ENCODE measurements at places on chromosomes 5 and 9. TPM values are rescaled to one million over a fixed set of nuclear protein-coding genes. Genes with fewer than 3 reads are reported as not detected.

The FBXW5 gene
- polyA plus RNA-seq: 202 TPM

The FREM1 gene
- 0.20 TPM for polyA plus RNA-seq

The CYLC2 gene
- polyA plus RNA-seq: not detected

The PCDHAC2 gene
- polyA plus RNA-seq: 0.03 TPM

The SNX30 gene
- polyA plus RNA-seq: 1.3 TPM

The SVEP1 gene
- polyA plus RNA-seq: 1.0 TPM

The TICAM2 gene
- polyA plus RNA-seq: 1.3 TPM

The BICD2 gene
- 44.4 TPM for polyA plus RNA-seq

The DCP2 gene
- 8.7 TPM for polyA plus RNA-seq

The NUTM2G gene
- not detected for polyA plus RNA-seq

The EHMT1 gene
- polyA plus RNA-seq: 29.6 TPM

The KIAA0825 gene
- 0.41 TPM for polyA plus RNA-seq

The BNC2 gene
- polyA plus RNA-seq: 1.3 TPM

The NXNL2 gene
- not detected for polyA plus RNA-seq

The ZNF354C gene
- 1.5 TPM for polyA plus RNA-seq

The SLC24A2 gene
- polyA plus RNA-seq: 0.03 TPM

The CDH10 gene
- polyA plus RNA-seq: not detected

The ADGRD2 gene
- not detected for polyA plus RNA-seq

The FOXD4L3 gene
- polyA plus RNA-seq: not detected

The BAAT gene
- polyA plus RNA-seq: 0.08 TPM

The JAK2 gene
- 2.2 TPM for polyA plus RNA-seq

The SSBP2 gene
- 22.1 TPM for polyA plus RNA-seq

The STX17 gene
- 8.8 TPM for polyA plus RNA-seq

The CTXN3 gene
- polyA plus RNA-seq: 0.40 TPM

Measured in psoas muscle (tissue), 8 donors.